ENCODE measurements at places on chromosomes 7 and 10. TPM values are rescaled to one million over a fixed set of nuclear protein-coding genes. Genes with fewer than 3 reads are reported as not detected.
A peak's percentile ranks its signal among the peaks of the same experiment; 100 is the strongest.

DNA sequence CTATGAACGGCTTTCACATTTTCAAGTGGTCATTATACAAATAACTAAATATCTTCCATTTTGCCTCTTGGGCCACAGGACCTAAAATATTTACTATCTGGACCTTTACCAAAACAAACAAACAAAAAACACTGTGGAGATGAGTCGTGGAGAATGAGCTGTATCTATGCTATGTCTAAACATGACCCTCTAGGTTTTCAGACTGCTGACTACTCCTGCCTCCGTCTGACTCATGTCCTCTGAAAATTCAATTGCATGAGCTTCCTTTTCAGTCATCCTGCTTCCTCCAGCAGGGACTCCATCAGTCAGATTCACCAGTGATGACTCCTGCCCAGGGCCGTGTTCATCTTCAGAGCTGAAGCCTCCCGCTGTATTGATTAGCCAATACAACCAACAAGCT, 96.8 kb downstream of the COL28A1 start:
- H3K36me3 ChIP-seq, result no peaks in the 10 kb centered on the region
- no peak for DNase-seq
- no peak overlapping the region for H3K27ac ChIP-seq
- no peak overlapping the region for H3K4me3 ChIP-seq

- DNase-seq, result peak; percentile 45
- H3K4me1 ChIP-seq, result no peaks in the 10 kb centered on the region
- no peak overlapping the region for H3K27ac ChIP-seq
- no peaks in the 10 kb centered on the region for H3K36me3 ChIP-seq
Observed at GRCh38 chr10:79353000-79353406, 5.7 kb downstream of the PPIF start.

GRCh38 chr10:102814873-102815661, 22.1 kb downstream of the CYP17A1 start:
- H3K4me3 ChIP-seq, result no peak overlapping the region
- peak; percentile 97 for DNase-seq
- H3K27ac ChIP-seq, result peak overlapping the region; percentile 97

DNA sequence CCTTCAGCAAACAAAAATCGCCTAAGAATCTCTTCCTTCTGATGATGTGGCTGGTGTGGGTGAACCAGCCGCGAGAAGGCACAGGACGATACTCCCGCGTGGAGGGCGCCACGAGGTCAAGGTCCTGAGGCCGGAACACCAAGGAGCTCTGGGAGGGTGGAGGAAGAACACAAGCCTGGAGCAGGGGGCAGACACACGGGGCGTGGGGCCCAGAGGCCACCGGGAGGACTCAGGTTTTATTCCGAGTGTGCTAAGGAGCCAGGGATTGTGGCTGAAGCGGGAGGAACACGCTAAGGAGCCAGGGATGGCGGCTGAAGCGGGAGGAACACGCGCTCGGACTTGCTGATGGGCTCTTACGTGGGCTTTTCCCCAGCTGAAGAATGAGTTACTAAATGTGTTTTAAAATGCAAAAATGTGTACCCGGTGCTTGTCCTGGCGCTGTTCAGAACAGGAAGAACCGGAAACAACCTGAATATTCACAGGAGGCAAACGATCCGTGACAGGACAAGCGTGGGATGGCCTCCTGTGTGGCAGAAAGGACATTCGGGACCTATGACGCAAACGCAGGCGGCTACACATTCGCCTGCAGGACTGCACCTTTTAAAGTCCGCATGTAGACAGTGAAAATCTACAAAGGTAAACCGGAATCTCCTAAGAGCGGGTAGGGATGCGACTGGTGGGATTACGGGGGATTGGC, 64.0 kb downstream of the MAD1L1 start:
- H3K27ac ChIP-seq, result no peak overlapping the region
- no peak for DNase-seq
- no peaks in the 10 kb centered on the region for H3K36me3 ChIP-seq
- H3K4me1 ChIP-seq, result no peaks in the 10 kb centered on the region
- no peak overlapping the region for H3K4me3 ChIP-seq

CPN1 gene
- total RNA-seq, result not detected

- H3K36me3 ChIP-seq, result no peaks in the 10 kb centered on the region
- DNase-seq, result no peak
- H3K27ac ChIP-seq, result no peak overlapping the region
- no peaks in the 10 kb centered on the region for H3K27me3 ChIP-seq
- H3K4me3 ChIP-seq, result no peak overlapping the region
Observed at GRCh38 chr7:13702251-13702650, 287.2 kb downstream of the ETV1 start.

FEZF1 gene
- not detected for total RNA-seq

DNA sequence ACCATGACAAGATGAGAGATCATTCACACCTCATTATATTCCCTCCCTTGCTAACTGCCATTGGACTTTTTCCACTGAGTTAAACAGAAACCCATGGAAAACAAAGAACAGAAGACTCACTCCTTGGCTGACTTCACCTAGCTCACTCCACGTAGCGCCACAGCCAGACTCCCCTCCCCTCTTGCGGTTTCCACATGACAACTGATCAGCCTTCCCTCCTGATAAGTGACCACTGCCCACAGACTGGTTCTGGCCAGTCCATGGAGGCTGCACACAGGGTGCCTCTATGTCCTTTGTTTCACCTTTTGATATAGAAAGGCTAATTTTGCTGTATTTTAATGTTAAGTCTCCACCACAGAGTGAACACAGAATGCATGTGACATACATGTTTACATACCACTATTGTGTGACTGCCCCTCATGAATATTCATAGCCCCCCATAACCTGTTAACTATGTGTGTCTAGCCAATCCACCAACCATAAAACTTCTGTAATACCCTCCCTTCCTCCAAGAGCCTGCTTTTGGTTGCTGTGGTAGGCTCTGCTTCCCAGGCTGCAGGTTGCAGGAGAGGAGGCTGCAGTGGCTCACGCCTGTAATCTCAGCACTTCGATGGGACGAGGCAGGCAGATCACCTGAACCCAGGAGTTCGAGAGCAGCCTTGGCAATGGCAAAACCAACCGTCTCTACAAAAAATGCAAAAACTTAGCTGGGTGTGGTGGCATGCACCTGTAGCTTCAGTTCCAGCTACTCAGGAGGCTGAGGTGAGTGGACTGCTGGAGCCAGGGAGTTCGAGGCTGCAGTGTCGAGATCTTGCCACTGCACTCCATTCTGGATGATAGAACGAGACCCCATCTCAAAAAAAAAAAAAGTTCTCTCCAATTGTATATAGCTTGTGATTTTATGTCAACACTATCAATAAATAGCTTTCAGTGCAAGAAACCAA, 10.0 kb upstream of the IFIT5 start:
- H3K27ac ChIP-seq, result no peak overlapping the region
- DNase-seq, result no peak
- peaks cover 2% of the 10 kb centered on the region for H3K36me3 ChIP-seq
- H3K27me3 ChIP-seq, result no peaks in the 10 kb centered on the region
- no peak overlapping the region for H3K4me3 ChIP-seq

DNA sequence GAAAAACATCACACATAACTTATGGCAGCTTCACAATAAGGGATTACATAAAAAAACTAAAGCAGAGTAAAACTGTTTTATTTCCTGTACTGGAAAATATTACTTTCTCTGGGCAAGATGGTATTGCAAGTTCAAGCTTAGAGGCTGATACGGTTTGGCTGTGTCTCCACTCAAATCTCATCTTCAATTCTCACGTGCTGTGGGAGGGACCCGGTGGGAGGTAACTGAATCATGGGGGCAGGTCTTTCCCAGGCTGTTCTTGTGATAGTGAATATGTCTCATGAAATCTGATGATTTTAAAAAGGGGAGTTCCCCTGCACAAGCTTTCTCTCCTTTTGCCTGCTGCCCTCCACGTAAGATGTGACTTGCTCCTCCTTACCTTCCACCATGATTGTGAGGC, 5.1 kb upstream of the LRRC27 start:
- no peaks in the 10 kb centered on the region for H3K27me3 ChIP-seq

SUFU gene
- 24.0 TPM for total RNA-seq

DNA sequence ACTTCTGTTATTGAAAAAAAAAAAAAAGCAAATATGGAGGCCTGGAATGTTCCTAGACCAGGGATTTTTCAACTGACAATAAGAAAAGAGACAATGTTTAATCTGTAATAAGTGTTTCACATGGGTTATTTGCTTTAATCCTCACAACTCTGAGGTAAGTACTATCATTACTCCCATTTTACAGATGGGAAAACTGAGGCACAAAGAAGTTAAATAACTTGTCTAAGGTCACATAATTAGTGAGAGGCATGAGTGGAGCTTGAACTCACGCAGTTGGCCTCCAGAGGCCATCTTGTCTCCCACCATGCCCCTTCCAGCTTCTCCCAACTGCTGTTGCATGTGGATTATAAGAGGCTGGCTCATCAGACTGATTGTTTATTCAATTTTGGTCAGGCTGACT, 36.6 kb upstream of the CREB5 start:
- no peak overlapping the region for H3K4me3 ChIP-seq
- DNase-seq, result no peak
- H3K27me3 ChIP-seq, result no peaks in the 10 kb centered on the region
- no peak overlapping the region for H3K27ac ChIP-seq

GRCh38 chr10:44337081-44337480, 47.8 kb downstream of the CXCL12 start:
- H3K27ac ChIP-seq, result no peak overlapping the region
- H3K36me3 ChIP-seq, result no peaks in the 10 kb centered on the region
- no peak for DNase-seq
- no peaks in the 10 kb centered on the region for H3K4me1 ChIP-seq
- no peaks in the 10 kb centered on the region for H3K27me3 ChIP-seq

CEP55 gene
- total RNA-seq, result 1.4 TPM

VOPP1 gene
- total RNA-seq, result 74.1 TPM

CLRN3 gene
- not detected for total RNA-seq

FAM24B gene
- 1.2 TPM for total RNA-seq

ZNF511 gene
- 18.2 TPM for total RNA-seq

ZC3HAV1L gene
- total RNA-seq, result 17.5 TPM

GRCh38 chr7:98553666-98554065, 63.4 kb upstream of the NPTX2 start:
- no peak overlapping the region for H3K27ac ChIP-seq
- H3K36me3 ChIP-seq, result no peaks in the 10 kb centered on the region
- no peaks in the 10 kb centered on the region for H3K4me1 ChIP-seq

- no peak for DNase-seq
- no peaks in the 10 kb centered on the region for H3K4me1 ChIP-seq
- no peak overlapping the region for H3K4me3 ChIP-seq
- no peaks in the 10 kb centered on the region for H3K36me3 ChIP-seq
- no peak overlapping the region for H3K27ac ChIP-seq
Observed at GRCh38 chr7:48421357-48421756, 250.1 kb downstream of the ABCA13 start.

GRCh38 chr10:6386346-6386745, 183.6 kb downstream of the PFKFB3 start:
- peaks cover 5% of the 10 kb centered on the region for H3K4me1 ChIP-seq
- DNase-seq, result peak; percentile 78
- no peak overlapping the region for H3K4me3 ChIP-seq
- H3K36me3 ChIP-seq, result no peaks in the 10 kb centered on the region
- no peak overlapping the region for H3K27ac ChIP-seq
- H3K27me3 ChIP-seq, result no peaks in the 10 kb centered on the region

DNA sequence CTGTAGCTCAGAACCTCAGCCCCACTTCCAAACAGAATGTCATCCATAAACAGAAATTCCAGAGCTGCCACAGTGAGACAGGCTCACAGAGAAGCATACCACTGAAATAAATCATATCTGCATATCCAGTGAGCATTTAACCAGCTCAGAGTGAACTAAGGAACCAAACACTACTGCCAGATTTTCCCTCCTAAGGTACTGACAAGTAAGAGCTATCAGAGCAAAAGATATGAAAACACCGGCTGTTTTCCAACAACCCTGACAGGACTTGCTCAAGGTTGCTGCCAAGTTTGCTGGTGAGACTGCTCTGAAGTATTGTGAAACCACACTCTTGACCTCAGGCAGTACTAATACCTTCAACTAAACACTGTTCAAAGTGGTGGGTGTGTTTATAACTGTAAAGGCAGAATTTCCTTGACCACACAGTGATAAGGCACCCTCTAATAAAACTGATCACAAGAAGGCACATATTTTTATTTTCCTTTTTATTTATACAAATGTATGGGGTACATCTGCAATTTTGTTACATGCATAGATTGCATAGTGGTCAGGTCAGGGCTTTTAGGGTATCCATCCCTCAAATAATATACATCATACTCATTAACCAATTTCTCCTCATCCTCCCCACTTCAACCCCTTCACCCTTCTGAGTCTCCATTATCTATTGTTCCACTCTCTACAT, 18.3 kb downstream of the SGMS1 start:
- H3K27me3 ChIP-seq, result no peaks in the 10 kb centered on the region
- H3K4me3 ChIP-seq, result no peak overlapping the region
- H3K36me3 ChIP-seq, result no peaks in the 10 kb centered on the region
- H3K4me1 ChIP-seq, result peaks cover 8% of the 10 kb centered on the region
- no peak overlapping the region for H3K27ac ChIP-seq
- DNase-seq, result no peak

Measured in aorta (tissue), 5 donors.